NCI-H1092 treated with DMSO at 0.1 percent for 48 hours (cell line): ENCODE measurements at places on chromosomes 12 and 14.

- no peak for DNase-seq
These were observed 308.2 kb downstream of the C12orf50 start for GRCh38 chr12:87720967-87721366.

DNA sequence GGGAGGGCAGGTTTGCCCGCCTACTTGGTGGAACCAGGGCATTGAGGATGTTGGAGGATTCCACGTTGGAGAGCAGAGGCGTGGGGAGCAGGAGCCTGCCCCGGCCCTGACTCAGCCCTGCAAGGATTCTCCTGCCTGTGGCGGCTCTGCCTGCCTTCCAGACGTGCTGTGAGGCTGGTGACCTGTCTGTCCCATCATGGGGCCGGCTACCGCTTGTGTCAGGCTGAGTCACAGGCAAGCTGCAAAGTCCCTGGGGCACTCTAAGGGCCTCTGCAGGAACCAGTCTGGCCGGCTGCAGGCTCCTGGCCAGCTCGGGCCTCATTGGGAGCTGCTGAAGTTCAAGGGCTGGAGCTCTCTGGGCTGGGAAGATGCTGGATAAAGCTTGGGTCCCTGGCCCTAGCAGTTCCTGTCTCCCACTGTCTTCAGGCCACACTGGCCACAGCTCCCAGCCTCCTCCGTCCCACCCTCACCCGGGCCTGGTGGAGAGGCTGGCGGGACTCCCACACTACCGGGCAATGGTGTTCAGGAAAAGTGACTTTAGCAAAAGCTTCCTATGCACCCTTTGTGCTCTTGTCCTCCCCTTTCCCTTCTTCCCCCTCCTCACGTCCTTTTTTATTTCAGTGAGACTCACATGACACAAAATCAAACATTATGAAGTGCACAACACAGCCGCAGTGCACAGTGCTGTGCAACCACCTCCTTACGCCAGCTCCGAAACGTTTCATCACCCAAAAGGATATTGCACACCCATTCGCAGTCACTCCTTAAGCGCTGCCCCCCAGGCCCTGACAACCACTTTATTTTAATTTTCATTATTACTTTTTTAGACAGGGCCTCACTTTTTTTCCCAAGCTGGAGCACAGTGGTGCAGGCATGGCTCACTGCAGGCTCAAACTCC lies 22.0 kb upstream of the ULK1 start:
- DNase-seq: no peak

DNA sequence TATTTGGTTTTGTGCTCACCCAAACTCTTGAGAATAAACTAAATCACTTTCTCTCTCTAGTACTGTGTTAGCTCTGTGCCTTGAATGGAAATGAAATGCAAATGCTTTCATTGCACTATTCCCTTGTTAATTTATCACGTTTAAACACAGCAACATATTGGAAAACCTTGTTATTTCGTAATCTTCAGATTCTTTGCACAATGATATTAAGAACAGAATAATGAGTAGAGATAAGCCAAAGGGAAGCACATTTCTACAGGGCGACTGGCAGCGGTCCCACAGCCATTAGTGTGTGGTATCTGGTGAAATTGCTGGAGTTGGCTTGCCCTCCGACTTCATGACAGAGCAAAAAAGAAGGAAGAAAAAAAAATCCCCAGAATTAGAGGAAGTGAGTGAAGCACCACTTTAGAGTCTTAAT lies 166.1 kb upstream of the E2F7 start:
- DNase-seq: no peak

GRCh38 chr14:26401179-26401968 lies 196.5 kb downstream of the NOVA1 start:
- peak; percentile 93 for DNase-seq

DNA sequence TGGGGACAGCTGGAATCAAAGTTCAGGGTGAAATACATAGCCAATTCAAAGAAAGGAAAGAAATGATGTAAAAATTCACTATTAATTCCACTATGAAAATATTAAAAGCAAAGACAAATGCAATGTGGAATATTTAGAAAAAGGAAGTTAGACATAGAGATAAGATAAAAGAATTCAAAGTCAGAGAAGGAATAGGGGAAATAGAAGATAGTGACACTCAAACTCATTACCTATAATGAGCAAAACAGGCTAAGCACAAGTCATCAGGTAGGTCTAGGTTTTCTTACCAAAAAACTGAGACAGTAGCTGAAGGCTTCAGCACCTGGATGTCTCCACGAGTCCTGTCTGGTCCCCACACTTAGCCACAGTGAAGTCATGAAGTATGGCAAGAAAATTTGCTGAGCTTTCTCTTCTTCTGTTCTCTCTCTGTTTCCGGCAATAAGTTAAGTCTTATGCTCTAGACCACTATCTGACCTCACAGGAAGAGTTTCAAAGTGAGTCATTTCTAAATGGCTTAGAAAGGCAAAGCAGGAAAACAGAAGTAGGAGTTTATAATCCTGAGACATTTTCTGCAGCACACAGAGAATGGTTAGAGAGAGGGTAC lies at the start of gene C3AR1:
Gene C3AR1, minus strand, starts transcription at position 369 of the 604 bp plus-strand sequence. CDS start 6,174 bp downstream, outside the sequence.
- DNase-seq: no peak

DNA sequence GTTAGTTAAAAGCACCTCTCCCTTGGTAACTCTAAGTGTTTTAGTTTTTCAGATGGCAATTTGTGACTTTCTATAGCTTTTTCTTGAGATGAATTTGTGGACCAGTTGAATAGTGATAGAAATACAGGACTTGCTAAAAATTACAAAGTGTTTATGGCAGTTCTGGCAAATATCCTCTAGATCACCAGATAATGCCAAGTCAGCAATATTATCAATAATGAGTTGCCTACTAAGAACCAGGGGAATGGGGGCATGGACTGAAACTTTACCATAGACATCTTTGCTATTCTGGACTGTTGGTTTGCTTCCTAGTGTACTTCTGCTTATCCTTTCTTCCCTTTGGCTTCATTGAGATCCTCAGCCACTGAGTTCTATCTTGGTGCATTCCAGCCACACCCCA lies 584.2 kb downstream of the DIO2 start:
- no peak for DNase-seq

- DNase-seq: no peak
These were observed 112.7 kb downstream of the DICER1 start for GRCh38 chr14:95044463-95045105.

GRCh38 chr14:45972416-45972815 lies 679.2 kb downstream of the RPL10L start:
- no peak for DNase-seq

GRCh38 chr12:49976557-49976956 lies 3.8 kb downstream of the AQP6 start:
- DNase-seq: no peak

DNA sequence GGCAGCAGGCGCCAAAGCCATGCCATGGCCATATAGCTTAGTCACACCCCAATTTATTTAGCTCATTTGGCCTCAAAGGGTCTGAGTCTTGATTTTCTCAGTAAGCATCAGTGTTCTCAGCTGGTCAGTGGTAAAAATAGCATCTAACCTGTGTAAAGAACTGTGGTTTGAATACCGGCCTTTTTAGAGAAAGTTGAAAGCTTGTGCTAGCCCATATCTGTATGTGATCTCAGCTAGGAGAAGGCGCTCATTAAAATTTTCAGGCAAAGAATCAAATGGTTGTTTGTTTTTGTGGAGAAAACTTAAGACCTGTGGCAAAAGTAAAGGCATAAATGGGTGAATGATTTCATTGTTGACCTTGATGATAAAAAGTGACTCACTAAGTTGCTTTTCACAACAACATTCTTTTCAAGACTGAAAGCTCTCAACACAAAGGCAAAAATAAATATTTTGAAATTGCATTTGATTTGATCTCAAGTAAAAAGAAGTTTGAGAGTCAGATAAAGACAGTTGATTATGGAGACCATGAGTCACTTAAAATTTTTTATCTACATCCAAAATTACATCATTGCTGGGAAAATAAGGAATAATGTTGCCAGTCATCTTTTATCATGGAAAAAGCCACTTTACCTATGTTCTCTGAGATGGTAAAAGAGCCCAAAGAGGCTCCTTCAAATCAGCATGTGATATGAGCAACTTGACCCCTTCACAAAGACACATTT lies 128.5 kb upstream of the RGS6 start:
- no peak for DNase-seq

DNA sequence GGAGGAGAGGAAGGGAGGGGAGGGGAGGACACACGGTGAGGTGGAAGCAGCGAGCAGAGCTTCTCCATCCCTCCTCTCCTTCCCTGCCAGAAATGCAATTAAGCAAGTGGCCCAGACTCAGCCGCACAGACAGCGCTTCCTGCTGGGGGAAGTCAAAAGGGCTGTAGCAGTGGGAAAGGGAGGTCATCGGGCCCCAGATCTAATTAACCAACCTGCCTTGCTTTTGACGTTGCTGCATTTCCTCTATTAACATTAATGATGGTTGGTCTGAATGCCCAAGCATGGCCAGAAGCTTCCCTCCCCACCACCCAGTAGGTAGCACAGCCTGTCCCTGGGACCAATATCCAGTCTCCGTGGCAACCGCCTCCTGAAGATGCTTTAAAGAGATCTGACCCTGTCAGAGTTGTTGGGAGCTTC lies 4.6 kb upstream of the NGB start:
- DNase-seq: no peak

GRCh38 chr12:123532019-123532418 lies 1.5 kb downstream of the RILPL1 start:
- DNase-seq: no peak

GRCh38 chr12:113766131-113766878 lies 199.8 kb downstream of the RBM19 start:
- DNase-seq: no peak

- DNase-seq: no peak
These were observed 26.6 kb upstream of the PNMA1 start for GRCh38 chr14:73740618-73741326.

DNA sequence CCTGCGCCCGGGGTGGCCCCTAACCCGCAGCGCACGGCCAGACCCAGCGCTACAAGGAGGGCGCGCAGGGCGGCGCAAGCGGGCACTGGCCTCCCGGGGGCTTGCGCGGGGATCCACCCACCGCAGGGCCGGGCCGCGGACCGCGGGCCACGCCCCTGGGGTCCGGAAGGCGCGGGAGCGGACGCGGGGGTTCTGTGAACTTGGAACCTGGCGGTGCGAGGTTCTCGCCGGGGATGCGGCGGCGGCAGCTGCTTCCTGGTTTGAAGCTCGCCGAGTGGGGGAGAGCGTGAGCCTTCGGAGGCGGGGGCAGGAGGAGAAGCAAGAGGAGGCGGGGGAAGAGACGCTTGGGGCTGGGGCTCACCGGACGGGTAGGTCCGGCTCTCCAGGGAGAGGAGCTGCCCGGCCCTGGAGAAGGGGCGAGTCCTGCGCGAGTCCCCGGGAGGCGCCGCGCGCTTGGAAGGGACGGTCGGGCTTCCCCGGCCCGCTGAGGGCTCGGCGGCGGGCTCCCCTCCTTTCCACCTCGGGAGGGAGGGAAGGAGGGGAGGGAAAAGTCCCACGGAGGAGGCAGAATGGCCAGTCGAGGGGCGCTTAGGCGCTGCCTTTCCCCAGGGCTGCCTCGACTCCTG lies at the start of gene PRKCH:
Gene PRKCH, plus strand, starts transcription at position 195 of the 626 bp plus-strand sequence. CDS start 523 bp downstream, outside the sequence.
- DNase-seq: peak; percentile 37

DNA sequence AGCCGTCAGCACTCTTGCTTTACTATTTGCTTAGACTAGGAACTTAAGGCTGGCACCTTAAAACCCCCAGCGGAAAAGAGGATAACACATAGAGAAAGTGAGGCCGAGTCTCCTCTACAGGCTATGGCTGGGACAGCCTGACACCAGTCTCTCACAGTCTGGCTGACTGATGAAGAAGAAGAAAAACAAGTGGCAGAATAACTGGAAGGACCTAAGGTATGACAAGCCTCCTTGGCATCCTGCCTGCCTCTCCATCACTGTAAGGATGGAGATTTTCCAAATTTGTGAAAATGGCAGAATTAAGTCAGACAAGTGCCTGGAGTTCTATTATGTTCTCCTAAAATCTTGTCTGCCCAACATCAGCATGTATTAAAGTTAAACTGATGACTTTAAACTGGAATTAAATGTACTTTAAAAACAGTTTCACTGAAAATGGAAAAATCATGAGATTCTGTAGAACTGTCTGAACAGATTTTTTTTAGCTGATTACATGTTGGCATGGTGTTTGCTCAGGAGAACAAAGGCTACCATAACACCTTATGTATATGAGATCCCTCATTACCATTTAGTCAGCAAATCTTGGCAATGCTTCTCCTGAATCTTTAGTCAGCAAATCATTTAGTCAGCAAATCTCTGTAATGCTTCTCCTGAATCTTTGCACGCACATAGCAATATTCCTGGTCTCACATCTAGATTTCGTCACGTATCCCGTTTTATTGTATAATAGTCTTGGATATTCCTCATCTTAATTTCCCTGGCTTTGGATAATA lies 140.3 kb upstream of the AEBP2 start:
- DNase-seq: no peak

- DNase-seq: peak; percentile 87
These were observed at the start of gene SRRM4 for GRCh38 chr12:118981285-118982211. TSS of gene SRRM4 (plus strand) at chr12:118981541. CDS start at chr12:118981883, 342 bp downstream.

DNA sequence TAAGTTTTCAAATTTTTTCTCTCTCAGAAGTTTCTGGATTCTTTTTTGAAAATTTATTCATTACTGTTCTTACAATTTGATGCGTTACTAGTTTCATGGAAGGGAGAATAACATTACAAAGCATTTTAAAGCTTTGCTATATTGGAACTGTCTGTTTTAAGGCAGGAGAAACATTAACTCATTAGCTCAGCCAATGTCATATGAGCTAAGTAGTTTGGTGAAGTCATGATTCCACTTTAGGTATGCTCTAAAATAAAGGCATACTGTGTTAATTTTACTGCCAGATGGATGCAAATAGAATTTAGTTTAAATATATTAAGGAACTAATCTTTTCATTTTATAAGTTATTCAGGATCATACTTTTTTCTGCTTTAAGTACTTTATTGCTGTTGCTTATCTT lies 46.0 kb downstream of the ARID2 start:
- DNase-seq: no peak

GRCh38 chr12:54140588-54141388 lies 48.0 kb downstream of the SMUG1 start:
- DNase-seq: no peak

GRCh38 chr12:25701290-25701689 lies 148.2 kb upstream of the LMNTD1 start:
- no peak for DNase-seq

- DNase-seq: no peak
These were observed 9.2 kb downstream of the DNAH10 start for GRCh38 chr12:123771261-123771660.

GRCh38 chr14:59566296-59566695 lies 10.3 kb downstream of the CCDC175 start:
- no peak for DNase-seq

GRCh38 chr12:99649551-99649950 lies 2.0 kb downstream of the GARIN6 start:
- no peak for DNase-seq

DNA sequence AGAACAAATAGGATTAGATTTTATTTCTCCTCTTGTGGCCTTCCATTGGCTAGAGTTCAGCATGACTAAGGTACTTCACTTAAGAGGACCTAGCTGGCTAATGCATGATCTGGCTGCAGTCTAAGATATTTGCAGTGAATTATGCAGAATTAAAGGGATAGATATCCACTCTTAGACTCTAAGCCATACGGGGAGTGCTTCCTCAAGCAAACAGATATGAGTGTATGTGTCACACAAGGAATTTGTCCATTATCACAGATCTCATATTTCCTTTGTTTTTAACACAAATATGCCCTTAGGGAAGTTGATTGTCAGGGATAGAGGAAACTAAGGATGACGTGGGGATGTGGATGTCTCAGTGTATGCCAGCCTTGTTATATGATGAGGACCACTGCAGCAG lies 88.1 kb upstream of the DHRS4 start:
- peak; percentile 63 for DNase-seq

- peak; percentile 54 for DNase-seq
These were observed 57.1 kb downstream of the TRAFD1 start for GRCh38 chr12:112182499-112182898.
